ENCODE measurements at places on chromosomes 1 and 21.

GRCh38 chr1:153390938-153391710, at the start of gene S100A8:
Gene S100A8 (minus strand): TSS chr1:153391073. CDS start chr1:153390535, 538 bp downstream.
- no peak for DNase-seq

DNA sequence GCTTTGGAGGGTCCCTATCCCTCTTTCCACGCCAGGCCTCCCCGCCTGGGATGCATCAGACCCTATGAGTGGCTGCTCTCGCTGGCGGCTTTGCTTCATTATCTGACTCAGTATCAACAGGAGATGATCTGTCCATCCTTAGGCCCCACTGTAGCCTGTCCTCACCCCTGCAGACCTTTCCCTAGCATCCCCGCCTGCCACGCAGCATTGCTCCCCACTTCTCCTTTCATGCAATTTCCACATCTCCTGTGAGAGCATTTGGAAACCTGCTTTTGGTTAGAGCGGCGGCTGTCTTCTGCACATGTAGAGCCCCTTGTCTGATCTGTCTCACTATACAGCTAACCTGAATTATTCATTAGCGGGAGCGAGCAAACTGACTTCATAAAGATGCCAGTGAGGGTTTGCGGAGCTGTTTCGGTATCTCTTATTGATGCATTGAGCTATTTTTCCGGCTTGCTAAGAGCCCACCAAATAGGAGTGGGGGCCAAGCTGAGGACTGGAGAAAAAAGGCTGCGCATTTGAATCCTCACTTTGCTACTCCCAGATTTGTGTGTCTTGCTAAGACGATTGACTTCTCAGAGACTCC, 40.0 kb upstream of the ATP2B4 start:
- DNase-seq: no peak

- DNase-seq: no peak
Observed at GRCh38 chr1:55472784-55473183, 257.6 kb upstream of the USP24 start.

- DNase-seq: no peak
Observed at GRCh38 chr1:180611016-180611930, 20.5 kb upstream of the XPR1 start.

DNA sequence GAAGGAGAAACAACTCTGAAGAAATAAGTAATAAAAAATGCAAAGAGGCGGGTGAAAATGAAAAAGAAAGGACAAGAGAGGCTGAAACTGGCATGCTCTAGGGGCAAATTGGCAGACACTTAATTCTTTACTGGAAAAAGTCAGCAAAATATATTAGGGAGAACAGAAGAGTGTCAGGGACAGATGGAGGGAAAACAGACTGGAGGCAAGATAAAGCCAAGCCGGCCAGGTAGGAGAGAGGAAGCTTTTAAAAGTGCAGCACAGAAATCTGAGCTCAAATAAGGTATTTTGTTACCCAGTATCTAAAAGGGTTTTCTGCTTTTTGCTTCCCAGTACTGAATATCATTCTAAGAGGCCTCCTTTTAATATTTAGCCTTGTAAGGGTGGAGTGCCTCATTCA, 339.3 kb downstream of the PAPPA2 start:
- DNase-seq: no peak

GRCh38 chr1:201092738-201093137, 19.5 kb downstream of the CACNA1S start:
- DNase-seq: no peak

GRCh38 chr1:109151146-109151990, 37.5 kb downstream of the ELAPOR1 start:
- DNase-seq: no peak

DNA sequence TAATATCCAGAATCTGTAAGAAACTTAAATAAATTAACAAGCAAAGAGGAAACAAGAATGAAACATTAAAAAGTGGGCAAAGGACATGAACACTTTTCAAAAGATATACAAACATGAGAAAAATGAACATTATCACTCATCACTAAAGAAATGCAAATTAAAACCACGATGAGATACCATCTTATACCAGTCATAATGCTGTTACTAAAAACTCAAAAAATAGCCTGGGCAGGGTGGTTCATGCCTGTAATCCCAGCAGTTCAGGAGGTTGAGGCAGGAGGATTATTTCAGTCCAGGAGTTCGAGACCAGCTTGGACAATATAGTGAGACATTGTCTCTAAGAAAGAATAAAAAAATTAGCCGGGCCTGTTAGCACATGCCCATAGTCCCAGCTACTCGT, 6.1 kb downstream of the ZNF124 start:
- no peak for DNase-seq

DNA sequence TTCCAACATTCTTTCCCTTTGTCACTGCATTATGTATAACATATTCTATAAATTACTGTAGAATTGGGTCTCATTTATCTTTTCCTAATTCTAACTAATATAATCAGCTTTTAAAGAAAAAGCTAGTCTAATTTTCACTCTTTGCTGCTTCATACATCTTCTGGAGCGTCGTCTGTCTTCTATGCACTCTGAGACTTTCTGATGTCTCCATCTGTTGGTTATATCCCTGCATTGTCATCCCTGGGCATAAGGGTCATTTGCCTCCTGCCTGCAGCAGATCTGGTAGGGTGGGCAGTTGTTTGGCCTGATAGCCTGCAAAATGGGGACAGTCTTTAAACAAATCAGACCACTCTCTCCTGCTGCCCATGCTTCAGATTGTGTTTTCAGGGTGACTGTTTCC, 40.8 kb upstream of the DYNLT5 start:
- no peak for DNase-seq

DNA sequence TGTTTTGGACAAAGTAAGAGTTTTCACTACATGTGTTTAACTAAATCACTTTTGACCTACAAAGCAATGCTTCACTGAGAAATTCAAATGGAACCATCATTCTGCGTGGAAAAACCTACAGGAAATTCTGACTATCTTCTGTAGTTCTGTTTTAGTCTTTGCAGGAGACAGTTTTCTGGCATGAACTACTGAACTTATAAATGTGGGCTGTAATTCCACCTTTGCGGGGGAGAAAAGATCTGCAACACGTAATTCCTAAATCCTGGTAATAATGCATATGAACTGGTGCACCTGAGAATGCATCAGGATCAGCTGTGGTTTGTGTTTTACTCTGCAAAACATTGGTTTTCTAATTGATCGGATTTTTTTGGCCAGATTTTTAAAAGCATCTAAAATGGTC, 106.0 kb downstream of the VPS13D start:
- DNase-seq: no peak
